ENCODE measurements at places on chromosomes 2 and 18. TPM values are rescaled to one million over a fixed set of nuclear protein-coding genes. Genes with fewer than 3 reads are reported as not detected.
A peak's percentile ranks its signal among the peaks of the same experiment; 100 is the strongest.

DNA sequence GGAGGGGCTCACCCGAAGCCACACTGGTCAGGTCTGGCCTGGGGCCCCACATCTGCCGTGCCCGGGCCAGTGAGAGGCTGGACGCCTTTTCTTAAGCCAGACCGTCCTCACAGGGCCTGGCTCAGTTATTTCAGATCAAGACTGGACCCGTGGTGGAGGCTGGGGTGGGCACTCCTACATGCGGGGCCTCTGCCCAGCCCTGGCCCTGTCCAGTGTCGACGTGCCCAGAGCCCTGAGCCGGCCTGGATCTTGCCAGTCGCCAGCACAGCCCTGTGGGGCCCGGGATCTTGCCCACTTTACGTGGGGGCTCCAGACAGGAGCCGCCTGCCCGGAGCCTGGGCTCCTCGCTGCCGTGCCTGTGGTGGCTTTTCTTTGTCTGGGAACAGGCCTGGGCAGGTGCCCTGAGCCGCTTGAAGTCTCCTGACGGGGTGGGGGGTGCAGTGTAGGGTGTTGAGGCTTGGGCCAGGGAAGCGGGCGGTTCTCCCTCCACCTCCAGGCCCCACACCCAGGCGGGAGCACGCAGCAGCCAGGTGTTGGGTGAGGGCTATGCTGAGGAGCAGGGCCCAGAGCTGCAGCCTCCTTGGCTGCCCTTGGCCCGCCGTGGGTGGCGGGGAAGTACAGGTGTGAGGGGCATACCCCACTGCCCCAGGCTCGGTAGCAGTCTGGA, 6.0 kb downstream of the GPC1 start:
- no peak for DNase-seq

DNA sequence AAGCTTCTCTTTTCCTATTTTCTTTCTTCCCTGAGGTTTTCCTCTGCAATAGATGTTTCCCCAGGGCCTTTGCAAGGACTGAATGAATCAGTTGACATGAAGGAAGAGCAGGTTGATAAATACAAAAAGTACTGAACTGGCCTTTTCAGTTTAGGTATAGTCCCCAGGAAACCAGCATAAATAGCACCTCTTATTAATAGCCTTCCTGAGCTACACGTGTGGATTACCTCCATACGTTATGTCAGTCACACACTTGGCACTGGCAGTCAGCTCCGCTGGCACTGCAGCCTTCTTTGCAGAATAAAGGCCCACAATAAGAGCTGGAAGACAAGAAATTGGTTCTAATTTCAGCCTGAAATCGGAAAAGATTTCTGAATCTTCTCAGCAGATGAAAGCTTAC, 60.7 kb downstream of the KCTD18 start:
- DNase-seq: no peak

Gene ABHD1
- 0.62 TPM for total RNA-seq

Gene IGFBP5
- 12.5 TPM for total RNA-seq

GRCh38 chr2:235638541-235639427, 144.9 kb downstream of the AGAP1 start:
- DNase-seq: no peak

GRCh38 chr2:239181074-239181902, 219.5 kb downstream of the HDAC4 start:
- no peak for DNase-seq

DNA sequence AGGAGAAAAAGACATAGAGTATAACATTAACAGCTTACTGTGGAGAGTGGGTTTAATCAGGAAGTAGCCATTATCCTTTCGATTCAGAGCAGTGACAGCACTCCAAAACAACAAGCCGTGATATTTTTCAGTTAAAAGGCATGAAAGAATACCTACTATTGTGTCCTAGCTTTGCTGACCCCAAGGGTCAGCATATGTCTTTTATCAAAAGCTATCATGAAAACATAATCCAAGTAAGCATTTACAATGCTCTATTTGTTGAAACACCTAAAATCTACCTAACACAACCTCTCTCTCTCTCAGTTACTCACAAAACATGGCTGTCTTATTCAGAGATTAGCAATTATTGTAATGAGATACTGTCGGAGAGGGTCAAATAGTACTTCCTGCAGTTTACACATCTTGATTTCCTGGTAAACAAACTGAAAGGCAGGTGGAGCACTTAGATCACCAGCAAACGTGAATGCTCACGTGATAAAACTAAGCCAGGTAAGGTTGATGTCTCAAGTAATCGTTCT, 100.0 kb downstream of the BAZ2B start:
- DNase-seq: no peak

DNA sequence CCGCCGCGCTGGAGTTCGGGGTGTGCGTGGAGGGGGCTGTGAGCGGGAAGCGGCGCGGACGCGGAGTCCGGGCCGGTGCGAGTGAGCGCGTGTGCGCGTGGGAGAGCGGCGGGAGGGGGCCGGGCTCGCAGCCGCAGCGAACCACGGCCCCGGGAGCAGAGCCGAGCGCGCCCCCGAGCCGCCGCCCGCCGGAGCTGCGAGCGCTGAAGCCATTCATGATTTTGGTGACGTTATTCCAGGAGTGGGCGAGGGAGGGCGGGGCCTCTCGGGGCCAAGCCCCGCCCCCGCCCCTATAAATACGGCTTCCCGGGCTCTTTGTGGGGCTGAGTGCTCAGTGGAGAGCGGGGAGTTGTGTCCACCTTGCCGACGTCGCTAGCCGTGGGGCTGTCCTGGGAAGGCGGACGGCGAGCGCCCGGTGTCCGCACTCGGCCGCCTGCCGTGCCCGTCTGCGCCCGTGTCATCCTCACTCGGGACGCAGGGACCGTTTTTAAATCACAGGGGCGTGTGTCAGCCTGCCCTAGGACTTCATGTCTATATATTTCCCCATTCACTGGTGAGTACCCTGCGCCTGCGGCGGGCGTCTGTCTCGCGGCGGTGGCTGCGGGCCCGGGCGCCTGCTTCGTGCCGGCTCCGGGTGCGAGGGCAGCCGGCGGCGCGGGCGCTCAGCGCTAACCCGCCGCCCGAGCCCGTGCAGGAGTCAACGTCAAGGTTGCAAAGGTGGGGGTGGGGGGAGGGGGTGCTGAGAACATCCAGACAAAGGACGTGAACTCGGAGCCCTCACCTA, at the start of gene LBH:
TSS of gene LBH (plus strand) at position 323 of the 784 bp plus-strand sequence. CDS start at position 528, 205 bp downstream.
- peak; percentile 65 for DNase-seq

DNA sequence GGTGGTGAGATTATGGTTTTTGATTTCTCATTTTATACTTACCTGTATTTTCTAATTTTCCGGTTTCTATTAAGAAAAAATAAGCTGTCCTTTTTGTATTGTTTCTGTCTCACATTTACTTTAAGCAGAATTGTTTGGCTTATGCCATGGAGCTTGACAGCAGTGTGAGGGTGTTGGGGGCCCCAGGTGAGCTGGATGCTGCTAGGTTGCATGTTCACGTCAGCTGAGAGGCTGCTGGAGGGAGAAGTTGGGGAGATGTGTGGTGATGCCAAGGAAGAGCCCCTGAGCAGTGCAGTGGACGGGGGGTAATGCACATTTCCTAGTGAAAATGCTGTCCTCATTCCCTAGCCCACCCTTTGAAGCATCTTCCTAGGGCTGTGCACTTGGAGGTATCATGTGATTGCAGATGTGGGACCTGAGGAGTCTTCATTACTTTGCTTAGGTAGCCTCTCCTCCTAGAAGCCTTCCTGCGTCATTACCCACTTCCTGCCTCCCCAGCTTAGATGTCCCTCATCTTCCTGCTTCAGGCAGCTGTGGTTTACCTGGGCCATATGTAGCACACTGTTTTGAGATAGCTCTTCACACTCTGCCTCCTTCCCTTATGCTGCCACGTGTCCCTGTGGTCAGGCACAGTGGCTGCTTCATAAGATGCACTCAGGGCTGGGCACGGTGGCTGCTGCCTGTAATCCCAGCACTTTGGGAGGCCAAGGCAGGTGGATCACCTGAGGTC, 16.2 kb downstream of the ATG16L1 start:
- no peak for DNase-seq

DNA sequence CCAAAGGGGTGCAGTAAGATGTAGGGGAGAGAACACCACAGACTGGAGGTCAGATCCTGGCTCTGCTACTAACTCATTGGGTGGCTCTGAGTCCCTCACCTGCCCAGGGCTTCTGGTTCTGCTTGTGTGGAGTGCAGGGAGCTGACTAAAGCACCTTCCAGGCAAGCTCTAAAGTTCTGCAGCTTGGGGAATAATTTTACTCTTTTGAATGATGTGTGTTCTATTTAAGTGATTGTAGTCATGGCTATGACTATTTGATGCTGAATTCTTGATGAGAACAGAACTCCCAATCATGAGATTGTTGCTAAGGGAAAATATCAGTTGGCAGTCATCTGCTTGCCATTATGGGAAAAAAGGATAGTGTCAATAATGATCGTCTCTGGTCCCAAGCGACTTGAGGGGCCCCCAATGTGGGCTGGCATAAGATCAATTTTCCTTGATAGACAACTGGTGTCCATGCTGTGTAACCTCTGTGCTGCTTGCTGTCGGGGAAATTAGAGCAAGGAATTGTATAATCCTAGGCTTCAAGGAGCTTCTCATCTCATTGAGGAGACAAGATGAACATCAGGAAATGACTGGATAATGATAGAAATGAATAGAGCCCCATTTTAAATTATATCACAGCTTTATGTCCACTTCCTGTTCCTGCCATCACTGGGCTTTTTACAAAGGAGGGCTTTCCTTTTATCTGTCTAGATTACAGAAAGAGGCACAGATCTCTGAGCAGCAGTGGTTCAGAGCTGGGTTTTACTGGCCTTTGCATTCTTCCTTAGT, 131.7 kb downstream of the SLC4A3 start:
- DNase-seq: no peak

- no peak for DNase-seq
Observed at GRCh38 chr2:207501802-207502576, 27.8 kb upstream of the CREB1 start.

DNA sequence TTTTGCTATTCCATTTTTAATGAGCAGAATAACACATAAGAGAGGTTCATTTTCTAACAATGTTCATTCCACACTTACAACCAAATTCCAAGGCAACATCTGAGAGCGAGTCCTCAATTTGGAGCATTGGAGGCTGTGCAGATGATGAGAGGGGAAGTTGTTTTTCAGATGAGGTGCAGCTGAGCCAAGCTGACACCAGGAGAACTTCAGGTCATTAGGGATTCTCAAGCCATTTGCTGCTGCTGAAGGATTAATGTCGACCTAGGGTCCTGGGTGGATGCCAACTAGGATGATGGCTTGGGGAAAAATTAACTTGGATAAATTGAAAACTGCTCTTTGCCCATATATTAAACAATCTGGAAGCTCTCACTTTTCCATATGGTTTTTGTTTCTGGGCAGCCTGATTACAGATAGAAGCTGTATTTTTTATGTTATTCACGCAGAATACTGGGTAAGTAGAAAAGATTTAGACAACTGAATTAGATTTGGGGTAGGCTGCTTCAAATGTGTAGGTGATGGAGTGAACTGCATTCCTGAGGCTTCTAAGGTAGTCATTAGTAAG, 206.4 kb upstream of the SLC39A10 start:
- DNase-seq: no peak

Gene SPAG16
- 19.3 TPM for total RNA-seq

- peak; percentile 70 for DNase-seq
Observed at GRCh38 chr2:236052926-236053821, 115.0 kb downstream of the GBX2 start.

GRCh38 chr18:58297198-58297597, 253.2 kb downstream of the NEDD4L start:
- no peak for DNase-seq

DNA sequence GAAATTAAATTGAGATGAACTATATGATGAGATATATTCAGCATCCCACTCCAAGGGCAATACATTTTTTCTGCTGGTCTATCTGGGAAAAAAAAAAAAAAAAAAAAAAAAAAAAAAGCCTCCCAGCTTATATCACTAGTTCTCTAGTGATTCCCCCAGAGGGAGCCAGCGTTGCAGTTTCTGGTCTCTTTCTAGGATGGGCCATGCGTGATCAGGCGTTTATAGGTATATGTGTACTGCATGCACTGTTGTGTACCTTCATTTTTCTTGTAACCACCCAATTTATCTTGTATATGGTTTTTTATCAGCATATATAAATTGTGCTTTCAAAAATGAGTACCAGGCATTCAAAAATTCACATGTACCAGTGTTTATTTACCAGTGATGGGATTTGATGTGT, 35.1 kb downstream of the DCDC2C start:
- no peak for DNase-seq

DNA sequence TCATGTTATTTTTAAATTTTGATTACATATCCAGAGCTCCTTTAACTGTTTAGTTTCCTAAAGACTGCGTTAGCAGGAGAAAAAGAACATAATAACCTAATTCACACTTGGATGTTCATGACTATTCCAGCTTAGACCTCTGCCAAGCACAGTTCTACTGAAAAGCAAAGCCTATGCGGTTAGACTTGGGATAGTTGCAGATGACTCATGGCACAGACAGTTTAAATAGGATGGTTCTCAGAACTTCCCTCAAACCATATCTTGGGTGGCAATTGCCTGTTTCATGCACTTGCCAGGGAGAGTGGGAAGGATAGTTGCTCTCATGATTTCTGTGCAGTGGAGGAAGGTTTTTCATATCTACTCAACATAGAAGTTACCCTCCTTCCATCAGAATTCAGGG, 149.7 kb upstream of the KLHL29 start:
- no peak for DNase-seq

GRCh38 chr2:142872882-142873724, 4.4 kb upstream of the KYNU start:
- no peak for DNase-seq

- DNase-seq: no peak
Observed at GRCh38 chr2:160010361-160011145, 51.9 kb downstream of the PLA2R1 start.

- no peak for DNase-seq
Observed at GRCh38 chr2:84636080-84636971, 120.0 kb downstream of the DNAH6 start.

Gene ANKRD30B
- not detected for total RNA-seq

- DNase-seq: no peak
Observed at GRCh38 chr18:4357579-4357978, 97.5 kb downstream of the DLGAP1 start.

DNA sequence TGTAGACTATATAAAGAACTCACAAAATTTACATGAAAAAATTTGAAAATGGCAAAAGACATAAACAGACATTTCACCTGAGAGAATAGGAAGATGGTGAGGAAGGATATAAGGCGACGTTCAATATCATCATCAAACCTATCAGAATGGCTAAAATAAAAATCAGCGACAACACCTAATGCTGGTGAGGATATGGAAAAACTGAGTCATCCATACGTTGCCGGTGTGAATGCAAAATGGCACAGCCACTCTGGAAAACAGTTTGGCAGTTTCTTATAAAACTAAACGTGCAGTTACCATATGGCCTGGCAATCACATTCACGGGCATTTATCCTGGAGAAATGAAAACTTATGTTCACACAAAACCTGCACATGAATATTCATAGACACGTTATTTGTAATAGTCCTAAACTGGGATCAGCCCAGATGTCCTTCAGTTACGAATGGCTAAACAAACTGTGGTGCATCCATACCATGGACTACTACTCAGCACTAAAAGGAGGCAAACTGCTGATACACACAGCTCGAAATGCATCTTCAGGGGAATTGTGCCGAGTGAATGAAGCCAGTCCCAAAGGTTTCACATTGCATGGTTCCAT, 63.1 kb upstream of the TXNDC2 start:
- DNase-seq: no peak

Gene RUFY4
- 0.31 TPM for total RNA-seq

- no peak for DNase-seq
Observed at GRCh38 chr2:182068811-182069210, 83.2 kb downstream of the PPP1R1C start.

GRCh38 chr2:171319164-171319810, 114.5 kb downstream of the METTL8 start:
- DNase-seq: no peak

Gene PROKR1
- 4.4 TPM for total RNA-seq
